ENCODE measurements at places on chromosomes 3 and 15. TPM values are rescaled to one million over a fixed set of nuclear protein-coding genes. Genes with fewer than 3 reads are reported as not detected.

Gene SLC2A2
- not detected for total RNA-seq

Gene SLC22A13
- 0.21 TPM for total RNA-seq

GRCh38 chr3:73805435-73805834 is 180.7 kb upstream of the PDZRN3 start:
- DNase-seq: no peak

GRCh38 chr3:56622381-56622780 is 60.7 kb downstream of the TASOR start:
- no peak for DNase-seq

GRCh38 chr3:196486263-196486662 is 17.3 kb downstream of the RNF168 start:
- DNase-seq: no peak

GRCh38 chr15:44300572-44300971 is 12.1 kb downstream of the GOLM2 start:
- no peak for DNase-seq

DNA sequence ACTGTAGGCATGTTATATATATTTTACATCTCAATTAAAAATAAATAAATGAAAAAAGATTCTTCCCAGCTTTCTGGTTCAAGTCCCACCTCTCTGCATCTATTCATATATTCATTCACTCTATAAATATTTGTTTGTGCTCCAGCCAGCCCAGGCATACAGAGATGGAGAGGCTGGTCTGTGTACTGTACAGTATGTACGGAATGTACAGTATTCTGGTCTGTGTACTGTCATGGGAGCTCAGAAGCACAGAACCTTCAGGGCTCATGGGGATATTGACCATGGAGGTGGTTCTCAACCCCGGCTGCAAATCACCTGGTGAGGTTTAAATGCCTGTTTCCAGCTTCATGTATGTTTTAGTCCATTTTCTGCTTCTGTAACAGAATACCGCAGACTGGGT is 13.8 kb downstream of the CORO2B start:
- no peak for DNase-seq

DNA sequence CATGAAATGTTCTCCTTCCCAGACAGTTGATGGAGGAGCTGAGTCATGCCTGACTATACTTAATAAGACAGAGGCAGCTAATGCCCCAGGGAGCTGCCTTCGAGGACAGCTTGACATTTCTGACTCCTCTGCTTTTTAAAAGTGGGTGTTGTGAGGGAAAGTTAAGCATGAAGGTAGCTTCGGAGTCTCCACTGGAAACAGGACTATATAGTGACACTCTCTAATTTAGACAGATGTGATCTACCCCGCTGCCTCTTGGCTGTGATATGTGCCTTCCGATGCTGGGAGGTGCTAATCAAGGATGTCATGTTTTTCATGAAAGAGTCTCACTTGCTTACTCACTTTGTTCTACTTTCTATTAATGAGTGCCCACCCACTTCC is 72.7 kb downstream of the IL1RAP start:
- peak; percentile 83 for DNase-seq

- DNase-seq: peak; percentile 23
These were observed 494.1 kb downstream of the ZNF385D start for GRCh38 chr3:21256932-21257331.

DNA sequence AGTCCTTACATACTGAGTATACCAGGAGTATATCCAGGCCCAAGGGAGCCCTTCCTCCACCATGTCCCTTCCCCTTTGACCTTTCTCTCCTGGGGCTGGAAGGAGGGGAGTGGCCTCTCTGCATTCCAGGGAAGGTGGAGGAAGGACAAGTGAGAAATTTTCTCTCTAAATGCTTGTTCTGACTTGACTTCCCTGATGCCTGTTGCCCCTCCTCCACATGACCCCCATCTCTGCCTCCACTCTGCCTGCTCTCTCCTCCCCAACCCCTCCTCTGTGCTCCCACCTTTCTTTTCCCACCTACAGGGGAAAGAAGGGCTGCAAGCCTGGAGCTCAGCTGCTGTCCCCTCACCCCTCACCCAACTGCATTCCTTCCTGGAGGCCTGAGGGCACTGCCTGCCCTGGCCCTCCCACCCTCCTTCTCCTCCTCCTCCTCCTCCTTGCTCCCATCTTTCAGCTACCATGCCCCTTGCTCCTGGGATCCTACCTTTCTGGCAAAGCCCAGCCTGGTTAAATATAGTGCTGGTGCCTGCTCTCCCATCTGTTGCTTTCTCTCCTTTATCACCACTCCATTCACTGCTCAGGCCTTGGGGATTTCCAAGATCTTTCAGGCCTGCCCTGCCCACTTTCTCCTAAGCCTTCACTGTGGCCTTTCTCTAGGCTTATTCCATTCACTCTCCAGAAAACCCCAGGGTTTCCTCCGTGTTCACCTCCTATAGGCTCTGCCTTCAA is 8.5 kb upstream of the DAG1 start:
- peak; percentile 60 for DNase-seq
